MCF 10A (cell line): ENCODE measurements at places on chromosomes 12 and 14. TPM values are rescaled to one million over a fixed set of nuclear protein-coding genes. Genes with fewer than 3 reads are reported as not detected.

The ZC2HC1C gene
- total RNA-seq, result 1.3 and 2.2 TPM in 2 replicates

The KCNJ8 gene
- not detected in 2 replicates for total RNA-seq

The HOXC11 gene
- total RNA-seq, result 1.2 and 1.6 TPM in 2 replicates

The ACADS gene
- total RNA-seq, result 1.9 and 2.1 TPM in 2 replicates

The OTOGL gene
- total RNA-seq, result not detected in 2 replicates

The KRT8 gene
- 179 and 230 TPM in 2 replicates for total RNA-seq

The RAD51AP1 gene
- 7.1 and 10.8 TPM in 2 replicates for total RNA-seq

The KLHDC1 gene
- total RNA-seq, result 0.35 and 0.52 TPM in 2 replicates

The NRXN3 gene
- total RNA-seq, result not detected in 2 replicates

DNA sequence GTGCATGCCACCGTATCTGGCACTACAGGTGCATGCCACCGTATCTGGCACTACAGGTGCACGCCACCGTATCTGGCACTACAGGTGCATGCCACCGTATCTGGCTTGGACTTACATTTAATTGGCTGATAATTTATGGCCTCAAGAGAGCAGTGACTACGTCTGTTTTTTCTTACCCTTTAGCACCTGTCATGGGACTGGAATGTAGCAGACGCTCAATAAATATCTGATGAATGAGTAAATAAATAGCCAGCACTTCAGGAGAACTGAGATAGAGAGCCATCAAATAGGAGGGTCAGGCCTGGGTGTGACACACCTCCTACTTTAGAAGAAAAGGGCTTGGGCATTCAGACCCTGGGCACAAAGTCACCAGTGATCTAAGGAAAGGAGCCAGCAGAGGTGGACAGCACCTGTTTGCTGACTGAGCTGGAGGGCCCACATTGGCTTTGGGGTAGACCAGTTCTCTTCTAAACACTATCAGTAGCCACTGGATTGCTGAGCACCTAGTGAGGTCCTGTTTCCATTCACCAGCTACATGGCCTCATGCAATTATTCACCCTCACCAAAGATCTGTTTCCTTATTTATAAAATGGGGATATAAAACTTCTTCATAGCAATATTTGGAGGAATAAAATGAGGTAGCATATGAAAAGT is 50.1 kb downstream of the RFX4 start:
- no peak for DNase-seq

DNA sequence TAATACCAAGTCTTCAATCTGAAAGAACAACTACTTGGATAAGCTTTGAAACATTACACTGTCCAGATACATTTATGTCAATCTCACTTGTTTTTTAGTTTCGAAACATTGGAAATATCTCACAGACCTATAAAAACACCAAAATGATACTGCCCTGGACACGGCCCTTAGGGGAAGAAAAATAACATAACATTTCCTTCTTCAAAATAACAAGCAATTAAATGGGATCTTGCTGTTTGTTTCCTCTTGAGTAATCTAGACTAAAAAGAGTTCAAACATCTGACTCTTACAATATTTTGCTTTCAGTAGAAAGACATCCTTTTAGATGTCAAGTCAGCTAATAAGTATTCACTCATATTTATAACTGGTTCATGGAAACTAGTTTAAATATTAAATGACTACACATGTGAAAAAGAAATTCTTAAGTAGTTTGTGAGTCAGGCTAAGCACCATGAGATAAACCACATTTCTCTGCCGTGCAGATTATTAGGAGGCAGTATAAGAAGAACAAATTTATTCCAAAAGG is 87.5 kb downstream of the EPS8 start:
- DNase-seq, result peak; percentile 60

DNA sequence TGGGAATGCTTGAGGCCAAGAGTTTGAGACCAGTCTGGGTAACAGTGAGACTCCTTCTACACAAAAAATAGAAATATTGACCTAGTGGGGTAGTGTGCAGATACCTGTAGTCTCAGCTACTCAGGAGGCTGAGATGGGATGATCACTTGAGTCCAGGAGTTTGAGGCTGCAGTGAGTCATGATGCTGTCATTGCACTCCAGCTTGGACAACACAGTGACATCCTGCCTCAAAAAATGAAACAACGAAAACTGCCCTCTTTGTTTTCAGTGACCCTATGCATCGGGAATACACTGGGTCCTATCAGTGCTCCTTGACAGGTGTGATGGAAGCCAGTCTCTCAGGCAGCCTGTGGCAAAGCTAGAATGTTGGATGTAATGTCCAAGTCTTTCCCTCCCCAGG is 311.5 kb upstream of the OR4E1 start:
- no peak for DNase-seq

- DNase-seq, result no peak
These were observed 526.1 kb downstream of the CCER1 start for GRCh38 chr12:90428881-90429280.

- DNase-seq, result no peak
These were observed 34.9 kb downstream of the EVL start for GRCh38 chr14:100100032-100100703.

DNA sequence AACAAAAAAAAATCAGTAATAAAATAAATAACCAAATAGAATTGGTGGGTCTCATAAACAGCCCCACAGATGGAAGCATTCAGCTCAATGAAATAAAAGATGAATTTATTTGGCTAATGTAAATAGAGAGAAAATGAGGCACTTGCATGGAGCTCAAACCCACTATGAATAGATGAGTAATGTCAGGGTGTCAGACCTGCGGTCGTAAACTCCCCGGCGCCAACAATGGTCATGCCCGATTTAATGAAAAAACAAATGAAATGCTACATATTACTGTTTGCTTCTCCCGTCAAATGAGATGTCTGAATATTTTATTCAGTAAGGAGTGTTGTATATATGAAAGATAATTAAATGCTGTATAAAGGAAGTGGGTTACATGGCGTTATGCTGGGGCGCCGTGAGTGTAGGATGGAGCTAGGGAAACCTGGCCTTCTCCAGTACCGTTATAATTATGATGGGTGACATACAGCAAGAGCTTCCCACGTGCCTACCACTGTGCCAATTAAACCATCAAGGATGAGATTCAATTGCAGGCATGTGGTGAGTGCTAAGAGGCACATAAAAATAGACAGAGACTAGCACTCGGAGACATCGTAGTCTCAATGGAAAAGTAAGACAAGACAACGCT is 648.1 kb downstream of the BCL11B start:
- no peak for DNase-seq

DNA sequence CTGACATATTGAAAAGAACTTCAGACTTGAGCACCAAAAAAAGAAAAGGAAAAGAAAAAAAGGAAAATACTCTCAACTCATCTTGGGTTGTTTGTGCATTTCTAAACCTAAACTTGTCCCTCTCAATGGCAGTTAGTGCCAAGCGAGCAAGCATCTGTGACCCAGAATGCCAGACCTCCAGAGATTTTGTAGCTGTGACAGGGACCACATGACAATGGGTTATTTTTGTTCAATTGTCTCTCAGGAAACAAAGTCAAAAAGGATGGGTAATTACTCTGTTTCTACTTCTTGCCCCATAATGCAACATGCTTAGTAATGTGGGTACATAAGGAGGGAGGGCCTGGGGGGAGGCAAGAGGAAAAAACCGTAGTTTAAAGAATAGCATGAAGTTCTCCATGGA is 285.7 kb upstream of the RTL1 start:
- no peak for DNase-seq
